Activated CD4-positive, alpha-beta T cell treated with anti-CD3 and anti-CD28 coated beads for 36 hours (primary cell): ENCODE measurements at places on chromosomes 5 and 9. TPM values are rescaled to one million over a fixed set of nuclear protein-coding genes. Genes with fewer than 3 reads are reported as not detected.

The FXN gene
- 23.2 TPM for total RNA-seq

The SH3PXD2B gene
- total RNA-seq: 1.8 TPM

The ARID3C gene
- 0.76 TPM for total RNA-seq

The LSM11 gene
- total RNA-seq: 6.2 TPM

The OCLN gene
- total RNA-seq: 0.57 TPM

The TEK gene
- total RNA-seq: not detected

The ABLIM3 gene
- 0.07 TPM for total RNA-seq

The QRFP gene
- total RNA-seq: not detected

The ADGRV1 gene
- 0.12 TPM for total RNA-seq

The DMRT3 gene
- total RNA-seq: not detected
